ENCODE measurements at places on chromosomes 5 and 9.

DNA sequence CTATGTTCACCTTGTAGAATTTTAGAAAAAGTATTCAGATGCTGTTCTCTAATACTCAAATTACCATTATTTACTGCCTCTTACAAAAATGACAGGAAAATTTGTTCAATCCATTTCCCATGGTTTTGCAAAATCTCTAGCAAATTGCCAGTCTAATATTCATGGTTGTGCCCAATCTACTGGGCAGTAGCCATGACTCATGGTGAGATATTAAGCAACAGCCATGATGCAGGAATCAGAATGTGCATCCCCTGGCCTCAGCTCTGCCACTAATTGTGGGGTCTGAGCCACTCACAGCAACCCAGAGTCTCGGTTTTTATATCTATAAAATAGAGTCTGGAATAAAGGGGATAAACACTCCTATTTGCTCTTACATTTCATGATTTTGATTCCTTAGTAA is 353.6 kb downstream of the DEPDC1B start:
- no peak for DNase-seq

DNA sequence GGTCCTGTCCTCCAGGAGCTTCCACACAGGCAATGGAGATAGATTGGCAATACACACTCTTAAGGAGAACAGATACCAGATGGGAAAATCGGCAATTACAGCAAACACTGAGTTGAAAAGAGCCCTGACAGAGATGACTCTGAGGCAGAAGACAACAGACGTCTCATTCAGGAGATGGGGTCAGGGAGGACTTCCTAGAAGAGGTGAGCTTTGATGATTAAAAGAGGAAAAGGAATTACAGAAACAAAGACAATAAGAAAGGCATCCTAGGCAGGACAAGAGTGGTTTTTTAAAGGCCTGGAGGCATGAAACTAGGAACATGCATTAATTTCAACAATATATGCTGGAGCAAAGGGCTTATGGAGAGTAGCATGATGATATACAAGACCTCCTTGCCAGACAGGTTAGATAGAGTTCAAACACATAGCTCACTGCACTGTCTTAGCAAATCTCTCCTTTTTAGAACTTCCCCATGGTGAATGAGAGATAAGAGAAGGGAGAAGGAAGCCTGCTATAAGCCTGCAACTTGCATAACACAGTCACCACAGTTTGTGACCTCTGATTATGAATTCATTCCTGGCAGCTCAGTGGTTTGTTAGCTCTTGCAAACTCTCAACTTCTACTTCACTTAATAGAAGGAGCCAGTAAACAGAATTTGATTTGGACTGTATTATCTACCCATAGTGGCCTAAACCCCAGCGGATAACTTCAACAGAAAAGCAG is 48.5 kb downstream of the SIL1 start:
- no peak for DNase-seq

- DNase-seq = no peak
Measured at GRCh38 chr5:112221128-112221527, 197.9 kb downstream of the EPB41L4A start.

DNA sequence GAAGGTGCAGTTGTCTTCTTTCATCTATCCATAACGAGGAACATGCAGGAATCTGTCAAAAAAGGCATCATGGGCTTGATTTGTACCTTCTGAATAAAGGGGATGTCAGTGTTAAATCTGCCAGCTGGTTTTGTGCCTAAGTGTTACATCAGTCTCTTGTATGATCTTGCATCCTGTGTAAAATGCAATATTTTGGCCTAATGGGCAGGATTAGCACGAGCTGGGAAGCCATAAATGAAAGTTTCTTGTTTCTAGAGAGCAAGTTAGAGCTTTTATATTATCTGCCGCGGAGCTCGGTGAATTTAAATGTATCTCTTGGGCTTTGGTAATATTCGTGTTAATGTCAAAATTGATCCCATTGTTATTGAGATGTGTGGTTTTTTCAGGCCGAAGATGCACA is 526.1 kb upstream of the WWC1 start:
- no peak for DNase-seq

GRCh38 chr9:21357479-21358460 is 7.1 kb upstream of the IFNA6 start:
- DNase-seq = no peak

DNA sequence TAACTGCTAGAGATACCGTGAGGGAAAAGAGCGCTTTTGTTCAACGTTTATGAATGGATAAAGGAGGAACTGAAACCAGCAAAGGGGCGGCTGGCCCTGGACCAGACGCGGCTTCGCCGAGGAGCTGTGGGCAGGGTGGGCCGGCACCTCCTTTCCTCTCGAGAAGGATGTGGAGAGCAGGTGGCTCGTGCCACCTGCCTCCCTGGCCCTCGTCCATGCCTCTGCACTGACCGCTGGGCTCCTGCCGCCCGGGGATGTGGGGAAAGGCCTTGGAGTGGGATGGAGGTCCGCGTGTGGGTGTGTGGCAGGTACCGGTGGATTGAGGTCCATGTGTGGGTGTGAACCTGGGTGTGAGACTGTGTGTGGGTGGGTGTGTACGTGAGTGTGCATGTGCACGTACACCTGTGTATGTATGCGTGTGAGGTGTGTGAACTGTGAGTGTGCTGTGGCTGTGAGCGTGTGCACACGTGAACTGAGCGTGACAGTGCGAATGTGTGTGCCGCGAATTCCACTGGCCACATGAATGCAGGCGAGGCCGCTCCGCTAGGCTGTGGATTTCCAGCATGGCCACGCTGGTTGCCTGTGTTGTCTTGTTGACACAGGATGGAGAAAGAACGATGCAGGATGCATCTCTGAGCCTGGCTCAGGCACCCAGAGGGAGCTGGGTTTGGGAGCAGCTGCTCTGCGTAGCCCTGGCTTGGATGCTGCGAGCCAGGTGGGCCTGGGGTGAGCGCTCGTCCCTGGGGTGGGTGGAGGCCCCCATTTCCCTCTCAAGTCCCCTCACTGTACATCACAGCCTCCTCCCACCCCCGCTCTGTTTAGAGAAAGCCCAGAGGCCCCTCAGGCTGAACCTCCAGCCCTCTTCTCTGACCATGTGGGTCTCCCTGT is 4.4 kb upstream of the CEP72 start:
- no peak for DNase-seq

DNA sequence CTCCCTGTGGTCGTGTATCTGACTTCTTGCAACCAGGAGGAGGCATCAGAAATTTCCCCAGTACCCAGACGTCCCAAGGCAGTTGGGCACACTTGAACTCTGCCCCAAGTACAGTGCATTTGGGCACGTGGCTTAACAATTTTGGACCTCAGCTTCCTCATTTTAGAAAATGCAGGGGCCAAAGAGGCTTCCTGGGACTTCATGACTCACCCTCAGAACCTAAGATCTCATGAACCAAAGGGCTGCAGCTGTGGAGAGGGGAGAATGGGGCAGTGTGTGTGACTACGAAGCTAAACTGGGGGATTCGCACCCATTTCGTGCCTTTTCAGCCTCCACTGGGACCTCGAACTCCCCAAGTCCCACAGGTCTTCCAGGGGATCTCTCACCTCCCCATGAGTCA is 59.2 kb downstream of the SYK start:
- DNase-seq = no peak

- DNase-seq = no peak
Measured at GRCh38 chr9:5869315-5870019, 21.2 kb upstream of the MLANA start.

- no peak for DNase-seq
Measured at GRCh38 chr9:87792831-87793288, 66.9 kb downstream of the CTSL start.

DNA sequence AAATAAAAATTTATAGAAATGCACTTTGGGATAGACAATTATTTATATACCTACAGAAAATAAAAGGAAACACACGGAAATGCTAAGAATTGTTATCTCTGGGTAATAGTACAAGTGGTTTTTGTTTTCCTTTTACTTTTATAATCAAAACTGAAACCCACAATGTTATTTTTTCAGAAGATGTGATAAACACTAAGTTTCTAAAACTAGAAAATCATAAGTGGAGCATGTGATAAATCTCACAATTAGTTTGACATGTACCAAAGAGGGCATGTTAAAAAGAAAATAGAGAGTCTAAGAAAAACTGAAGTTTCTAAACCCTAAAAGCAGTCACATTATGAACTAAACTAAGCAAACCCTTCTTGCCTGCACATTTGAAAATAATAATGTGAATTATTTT is 61.1 kb downstream of the OXCT1 start:
- no peak for DNase-seq

- no peak for DNase-seq
Measured at GRCh38 chr9:81827616-81828296, 100.5 kb upstream of the SPATA31D4 start.

DNA sequence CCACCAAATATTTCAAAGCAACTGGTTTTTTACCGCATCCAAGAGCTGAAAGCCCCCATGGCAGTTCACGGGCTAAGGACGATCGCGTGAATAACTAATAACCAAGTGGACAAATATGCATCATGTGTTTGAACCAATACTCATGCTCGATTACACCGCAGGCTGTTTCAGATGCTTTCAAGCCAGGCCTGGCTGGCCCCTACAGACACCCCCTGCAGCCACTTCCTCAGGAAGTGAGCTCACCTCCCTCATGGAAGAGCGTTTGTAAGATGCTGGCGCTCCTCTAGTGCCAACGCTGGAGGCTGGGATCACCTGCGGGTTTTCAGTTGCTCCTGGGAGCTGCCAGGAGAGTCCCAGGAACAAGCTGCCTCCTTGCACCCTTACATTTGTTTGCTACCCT is 53.9 kb upstream of the PTCH1 start:
- no peak for DNase-seq

DNA sequence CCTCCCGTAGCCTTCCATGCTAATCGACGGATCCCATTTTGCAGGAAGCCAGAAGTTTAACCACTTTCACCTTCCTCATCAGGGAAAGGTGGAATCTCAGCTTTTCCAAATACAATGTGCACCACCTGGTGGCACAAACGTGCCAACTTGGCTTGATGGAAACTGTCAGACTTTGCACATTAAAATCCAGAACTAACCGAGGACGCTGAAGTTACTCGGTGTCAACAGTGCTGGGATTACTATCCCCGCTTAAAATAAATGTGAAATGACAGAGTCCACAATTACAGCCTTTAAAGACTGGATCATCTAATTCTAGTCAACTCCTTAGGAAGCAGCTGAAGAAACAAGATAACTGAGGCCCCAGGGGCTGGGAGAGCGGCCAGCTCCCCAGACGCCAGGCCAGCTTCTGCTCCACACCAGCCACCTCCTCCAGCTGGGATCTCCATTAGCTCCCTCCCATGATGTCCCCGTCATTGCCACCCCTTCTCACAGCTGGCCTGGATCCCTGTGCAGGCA is 50.1 kb upstream of the RETREG1 start:
- no peak for DNase-seq

DNA sequence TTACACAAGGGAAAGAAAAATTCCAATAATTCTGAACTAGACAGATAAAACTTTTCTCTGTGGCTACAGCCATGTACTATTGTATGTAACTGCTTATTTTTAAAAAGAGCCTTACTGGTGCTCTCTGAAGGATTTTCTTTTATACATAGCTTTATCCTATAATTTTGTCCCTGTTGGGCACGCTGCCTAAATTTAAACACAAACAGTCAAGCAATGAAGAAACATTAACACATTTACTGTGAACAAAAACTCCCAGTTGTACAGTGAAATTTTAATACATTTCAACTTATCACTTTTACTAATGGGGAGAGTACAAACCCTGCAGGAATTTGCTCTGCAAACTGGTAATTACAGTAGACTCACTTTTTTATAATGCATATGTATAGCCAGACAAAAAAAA is 273.3 kb downstream of the BNC2 start:
- no peak for DNase-seq

DNA sequence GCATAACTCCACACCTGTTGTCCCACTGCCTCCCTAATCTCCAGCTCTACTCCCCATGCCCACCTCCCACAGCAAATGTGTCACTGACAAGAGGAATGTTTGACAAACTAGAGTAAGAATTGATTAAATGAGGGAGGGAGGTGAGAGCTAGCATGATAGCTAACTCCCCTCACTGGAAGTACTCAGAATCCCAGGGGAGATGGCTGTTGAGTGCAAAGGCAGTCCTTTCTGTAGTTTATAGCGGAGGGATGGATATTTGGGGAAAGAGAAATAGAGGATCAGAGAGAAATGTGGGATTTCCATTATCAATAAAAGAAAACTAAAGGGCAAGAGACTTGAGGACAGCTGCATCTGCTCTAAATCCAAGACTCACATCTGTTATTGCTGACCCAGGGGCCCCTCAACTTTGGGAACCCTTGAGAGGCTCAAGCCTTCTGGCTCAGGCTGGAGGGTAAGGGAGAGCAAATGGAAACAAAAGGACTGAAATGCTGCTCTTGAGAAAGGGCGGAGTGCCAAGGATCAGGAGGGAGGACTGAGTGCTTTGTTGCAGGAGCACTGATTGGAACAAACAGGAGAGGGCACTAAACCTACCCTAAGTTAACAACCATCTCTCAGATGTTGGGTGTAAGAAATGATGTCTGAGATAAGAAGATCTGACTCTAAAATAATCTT is 372.1 kb downstream of the NTRK2 start:
- no peak for DNase-seq

DNA sequence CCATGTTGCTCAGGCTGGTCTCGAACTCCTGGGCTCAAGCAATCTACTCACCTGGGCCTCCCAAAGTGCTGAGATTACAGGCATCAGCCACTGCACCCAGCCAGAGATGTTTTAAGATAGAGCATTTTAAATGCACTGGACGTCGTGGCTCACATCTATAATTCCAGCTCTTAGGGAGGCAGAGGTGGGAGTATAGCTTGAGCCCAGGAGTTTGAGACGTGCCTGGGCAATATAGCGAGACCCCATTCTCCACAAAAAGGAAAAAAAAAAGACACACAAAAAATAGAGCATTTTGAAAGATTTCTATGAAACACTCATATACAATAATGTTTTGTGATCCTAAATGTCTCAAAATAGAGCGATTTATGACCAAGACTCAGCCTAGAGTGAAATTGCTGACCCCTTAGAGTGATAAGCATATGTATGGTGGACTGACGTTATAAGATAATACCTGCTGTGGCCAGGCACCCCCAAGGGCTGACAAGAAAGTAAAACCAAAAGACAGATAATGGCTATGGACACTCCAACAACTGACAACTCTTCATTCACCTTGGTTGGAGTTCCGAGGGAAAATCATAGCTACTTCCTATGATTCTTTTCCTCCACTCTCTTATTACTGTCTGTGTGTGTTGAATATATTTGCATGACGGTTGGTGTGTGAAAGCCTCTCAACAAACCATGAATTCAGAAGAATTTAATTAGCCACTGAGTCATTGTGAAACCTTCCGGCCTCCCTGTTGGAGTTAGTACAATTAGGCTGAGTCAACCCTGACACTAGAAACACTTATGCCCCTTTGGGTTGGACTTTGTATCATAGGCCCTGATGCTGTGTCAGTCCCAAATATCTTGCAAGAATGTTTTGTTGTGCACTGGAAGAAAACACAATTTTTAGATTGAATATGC is 526.5 kb upstream of the NUDT12 start:
- DNase-seq = no peak

GRCh38 chr5:173968154-173968797 is 20.7 kb upstream of the C5orf47 start:
- no peak for DNase-seq

GRCh38 chr5:81751836-81752643 is 1.1 kb upstream of the SSBP2 start:
- DNase-seq = no peak
